ENCODE measurements at places on chromosomes 16 and 17.

- DNase-seq, result no peak
Observed at GRCh38 chr17:27609611-27610303, 21.2 kb upstream of the LGALS9 start.

DNA sequence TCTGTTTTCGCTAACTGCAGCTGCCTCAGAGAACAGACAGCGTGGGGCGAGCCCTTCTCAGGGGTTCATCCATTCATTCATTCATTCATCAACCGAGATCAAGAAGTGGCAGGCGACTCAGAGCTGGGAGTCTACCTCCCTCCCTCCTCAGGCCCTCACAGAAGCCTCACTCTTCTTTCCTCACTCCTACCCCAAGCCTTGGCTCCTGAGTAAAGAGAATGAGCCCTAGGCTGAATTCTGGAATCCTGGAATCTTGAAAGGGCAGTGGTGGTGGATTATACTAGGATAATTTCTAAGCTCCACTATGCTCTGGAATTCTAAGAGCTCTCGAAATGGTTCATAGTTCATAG, 2.3 kb upstream of the DLX3 start:
- no peak for DNase-seq

- peak; percentile 31 for DNase-seq
Observed at GRCh38 chr16:4123616-4124300, 7.5 kb upstream of the ADCY9 start.

DNA sequence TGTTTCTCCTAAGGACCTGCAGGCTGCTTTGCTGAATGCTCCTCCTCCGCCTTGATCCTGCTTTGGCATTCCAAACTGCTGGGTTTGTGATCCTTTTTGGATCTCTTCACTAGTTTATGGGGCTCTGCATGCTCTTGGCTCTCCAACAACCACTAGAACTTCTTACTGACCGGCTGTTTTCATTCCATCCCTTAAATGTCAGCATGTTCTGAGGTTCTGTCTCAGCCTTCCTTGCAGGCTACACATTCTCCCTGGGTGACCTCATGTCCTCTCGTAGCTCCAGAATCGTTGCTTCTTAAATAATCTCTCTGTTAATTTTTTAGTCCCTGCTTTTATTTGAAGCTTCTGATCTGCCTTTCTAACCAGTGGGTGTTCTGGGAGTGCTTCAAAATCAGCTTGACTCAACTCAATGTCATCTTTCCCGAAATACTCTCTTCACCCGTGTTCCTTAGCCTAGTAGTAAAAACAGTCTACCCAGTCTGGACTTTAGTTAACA, 119.0 kb upstream of the HS3ST2 start:
- DNase-seq, result peak; percentile 83

GRCh38 chr16:30065943-30066760, 592 bp downstream of the ALDOA start:
- peak; percentile 69 for DNase-seq

- no peak for DNase-seq
Observed at GRCh38 chr16:707062-707538, 1.5 kb upstream of the FBXL16 start.

DNA sequence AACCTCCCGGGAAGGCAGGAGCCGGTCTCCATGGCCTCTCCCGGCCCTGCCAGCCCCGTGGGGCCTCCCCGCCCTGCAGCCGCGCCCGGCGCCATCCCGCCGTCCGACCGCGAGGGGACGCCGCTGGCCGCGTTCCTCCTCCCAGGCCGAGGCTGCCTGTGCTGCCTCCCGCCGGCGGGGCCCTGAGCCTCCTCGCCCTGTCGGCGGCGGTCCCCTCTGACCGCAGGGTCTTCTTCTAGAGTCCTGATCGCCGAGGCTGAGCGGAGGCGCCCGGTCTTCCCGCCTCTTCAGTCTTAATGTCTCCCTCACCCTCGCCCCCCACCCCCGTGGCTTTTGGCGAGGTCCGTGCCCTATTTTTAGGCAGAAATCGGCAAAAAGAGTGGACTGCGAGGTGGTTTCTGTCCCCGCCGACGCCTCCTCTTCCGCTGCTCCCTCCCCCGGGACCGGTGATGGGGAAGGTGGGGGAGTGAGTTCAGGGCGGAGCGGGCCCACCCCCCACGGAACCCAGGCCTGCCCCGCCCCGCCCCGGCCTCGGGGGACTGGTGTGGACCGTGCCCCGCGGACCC, 794 bp upstream of the CPNE7 start:
- DNase-seq, result peak; percentile 75

DNA sequence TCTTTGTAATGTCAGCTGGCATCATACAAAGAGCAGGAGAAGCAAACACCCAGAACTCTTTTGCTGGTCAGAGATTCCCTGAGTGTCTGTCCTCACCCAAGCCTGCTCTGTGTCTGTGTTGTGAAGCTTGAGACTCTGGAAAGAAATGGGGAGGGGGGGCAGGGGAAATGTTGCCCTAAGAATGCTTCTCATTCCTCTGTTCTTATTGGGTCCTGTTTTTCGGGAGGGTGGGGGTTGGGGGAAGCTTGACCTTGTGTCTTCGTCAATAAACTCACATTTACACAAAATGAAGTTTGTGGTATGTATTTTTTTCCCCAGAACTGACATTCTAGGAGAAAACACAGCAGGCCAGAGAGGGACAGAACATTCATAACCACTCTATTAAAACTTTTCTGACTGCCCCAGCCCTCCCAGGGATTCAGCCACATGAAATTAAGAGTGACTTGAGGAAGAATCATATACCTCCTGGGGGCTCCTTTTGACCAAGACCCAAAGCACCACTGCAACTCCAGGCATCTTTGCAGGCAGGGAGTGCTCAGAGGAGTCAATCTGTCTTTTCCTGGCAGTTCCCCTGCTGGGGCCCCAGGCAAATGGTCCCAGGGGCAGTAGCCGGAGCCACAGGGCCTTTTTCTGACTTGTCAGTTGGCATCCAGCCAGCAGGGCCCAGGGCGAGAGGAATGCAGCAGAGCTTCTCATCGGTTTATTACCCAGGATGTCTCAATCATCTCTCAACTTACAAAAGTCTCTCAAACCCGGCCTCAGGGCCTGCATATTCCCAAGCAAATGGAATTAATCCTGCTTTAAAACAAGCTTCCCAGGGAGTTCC, 5.1 kb upstream of the RASL10B start:
- peak; percentile 96 for DNase-seq

- DNase-seq, result no peak
Observed at GRCh38 chr17:40190197-40191021, 13.1 kb downstream of the RAPGEFL1 start.

DNA sequence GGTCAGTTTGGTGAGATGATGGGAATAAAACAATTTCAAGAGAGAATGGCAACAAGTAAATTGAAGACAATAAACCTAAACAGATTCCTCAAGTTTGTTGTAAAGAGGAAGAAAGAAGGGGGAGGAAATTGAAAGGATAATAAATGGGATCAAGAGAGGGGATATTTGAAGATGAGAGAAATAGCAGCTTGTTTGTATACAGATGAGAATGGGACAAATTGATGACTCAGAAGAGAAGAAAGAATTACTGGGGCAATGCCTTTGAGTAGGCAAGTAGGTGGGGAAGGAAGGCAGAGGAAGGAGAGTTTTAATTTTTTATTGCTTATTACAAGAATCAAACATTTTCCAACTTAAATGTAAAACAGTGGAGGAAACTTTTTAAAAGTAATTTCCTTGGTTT, 98.3 kb downstream of the CHD9 start:
- no peak for DNase-seq

- DNase-seq, result no peak
Observed at GRCh38 chr16:14004031-14004728, 66.9 kb upstream of the MRTFB start.

DNA sequence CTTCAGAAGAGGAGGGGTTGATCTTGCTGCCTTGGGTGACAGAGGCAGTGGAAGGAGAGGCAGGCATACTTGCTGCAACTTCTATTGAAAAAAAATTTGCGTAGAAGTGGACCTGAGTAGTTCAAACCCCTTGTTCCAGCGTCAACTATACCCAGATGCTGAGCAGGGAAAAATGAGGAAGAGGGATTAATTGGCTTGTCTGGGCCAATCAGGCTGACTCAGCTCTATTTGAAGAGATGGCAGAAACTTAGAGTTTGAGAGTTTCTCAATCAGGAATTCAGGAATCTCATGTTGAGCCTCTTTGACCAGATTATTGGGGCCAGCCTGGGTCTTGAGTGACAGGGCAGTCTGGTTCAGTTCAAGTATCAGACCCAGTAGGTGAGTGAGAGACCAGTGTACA, 17.6 kb downstream of the CASC3 start:
- DNase-seq, result no peak

DNA sequence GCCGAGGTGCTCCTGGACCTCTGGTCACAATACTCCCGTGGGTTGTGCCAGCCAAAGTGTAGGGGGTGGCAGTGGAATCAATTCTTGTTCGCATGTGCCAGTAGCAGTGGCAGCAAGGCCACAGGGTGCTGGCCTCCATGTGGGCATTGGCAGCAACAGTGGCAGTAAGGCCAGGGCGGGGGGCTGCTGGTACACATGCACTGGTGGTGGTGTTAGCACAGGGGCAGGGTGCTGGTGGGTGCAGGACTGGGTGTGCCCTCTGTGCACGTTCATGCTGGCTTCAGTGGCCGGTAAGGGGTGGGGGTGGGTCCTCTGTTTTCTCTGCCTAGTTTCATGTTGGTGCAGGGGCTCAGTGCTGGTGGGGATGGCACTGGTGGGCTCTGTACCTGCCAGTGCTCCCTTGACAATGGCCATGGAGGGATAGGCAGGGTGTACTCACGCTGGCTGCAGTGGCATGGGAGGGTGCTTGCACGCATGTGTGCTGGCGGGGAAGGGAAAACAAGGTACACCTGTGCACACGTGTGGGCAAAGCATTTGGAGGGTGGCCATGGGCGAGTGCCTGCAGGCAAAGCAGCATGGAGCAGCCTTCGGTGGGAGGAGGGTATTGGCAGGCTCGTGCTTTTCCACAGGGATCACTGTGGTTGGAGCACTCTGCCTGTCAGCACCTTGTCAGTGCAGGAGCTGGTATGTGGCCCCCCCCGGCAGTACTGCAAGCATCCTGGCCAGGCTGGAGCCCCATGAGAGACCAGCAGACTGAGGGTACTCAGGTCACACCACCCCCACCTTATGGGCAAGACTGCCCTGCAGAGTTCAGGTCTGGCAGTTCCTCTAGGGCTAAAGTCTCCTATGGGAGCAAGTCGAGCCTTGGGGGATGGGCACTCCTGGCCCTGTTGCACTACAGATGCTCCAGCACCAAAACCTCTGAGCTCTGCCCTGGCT, 35.8 kb downstream of the NF1 start:
- DNase-seq, result peak; percentile 20

GRCh38 chr16:81036751-81037350, 1.2 kb downstream of the ATMIN start:
- DNase-seq, result no peak

DNA sequence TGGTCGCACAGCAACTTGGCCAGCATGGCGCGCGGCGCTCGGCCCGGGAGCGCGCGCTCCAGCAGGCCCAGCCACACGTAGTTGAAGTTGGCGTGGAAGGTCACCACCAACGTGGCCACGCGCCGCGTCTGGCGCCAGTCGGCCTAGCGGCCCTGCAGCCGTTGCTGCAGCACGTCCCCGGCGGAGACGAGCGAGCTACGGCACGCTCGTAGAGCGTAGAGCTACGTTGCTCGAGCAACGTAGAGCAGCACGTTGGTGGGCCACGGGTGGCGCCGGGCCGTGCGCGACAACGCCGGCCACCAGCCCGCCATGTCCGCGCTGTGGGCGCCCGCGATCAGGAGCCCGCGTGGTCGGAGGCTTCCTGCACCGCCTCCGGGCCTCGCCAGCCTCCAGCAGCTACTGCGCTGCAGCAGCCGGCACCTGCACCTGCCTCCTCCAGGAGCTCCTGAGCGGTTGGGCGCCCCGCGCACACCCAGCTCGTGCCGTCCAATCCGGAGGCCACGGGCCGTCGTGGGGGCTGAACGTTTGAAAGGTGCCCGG, 13.4 kb upstream of the SULT1A1 start:
- DNase-seq, result no peak

DNA sequence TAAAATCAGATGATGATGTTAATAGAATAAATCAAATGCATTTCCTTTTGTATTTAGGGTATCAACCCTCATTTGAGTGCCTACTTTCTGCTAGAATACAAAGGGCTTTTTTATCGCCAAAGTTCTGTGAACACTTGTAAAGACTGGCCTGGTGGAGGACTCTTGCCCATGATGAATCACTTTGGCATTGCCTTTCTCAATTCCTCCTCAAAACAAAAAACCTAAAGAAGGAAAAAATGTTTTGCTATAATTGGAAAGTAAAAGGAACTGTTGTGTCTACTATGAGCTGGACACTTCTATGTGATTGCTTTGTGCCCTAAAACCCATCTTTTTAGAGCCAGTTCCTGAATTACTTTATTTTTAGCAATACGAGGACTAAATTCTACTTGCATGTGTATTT, 13.0 kb upstream of the DHRS11 start:
- DNase-seq, result no peak
